ENCODE measurements at places on chromosomes 6 and 20. TPM values are rescaled to one million over a fixed set of nuclear protein-coding genes. Genes with fewer than 3 reads are reported as not detected.

Gene KCNS1
- total RNA-seq, result not detected

Gene ITPA
- 26.2 TPM for total RNA-seq

Gene RAB32
- 20.8 TPM for total RNA-seq

Gene ALDH8A1
- total RNA-seq, result 0.09 TPM

Gene SNTA1
- total RNA-seq, result 28.6 TPM

Gene SAMD10
- 0.16 TPM for total RNA-seq

Gene PEDS1
- total RNA-seq, result 19.9 TPM

Gene PREX1
- 3.5 TPM for total RNA-seq

Gene GPR63
- total RNA-seq, result 0.27 TPM

Gene TRERF1
- 12.0 TPM for total RNA-seq
